ENCODE measurements at places on chromosomes 3 and 15.

- DNase-seq, result no peak
Measured at GRCh38 chr3:53495520-53496391, 1.3 kb downstream of the CACNA1D start.

GRCh38 chr15:70853973-70854665, at the start of gene LARP6:
Gene LARP6 (minus strand): TSS chr15:70854157. CDS start chr15:70854088, 69 bp downstream.
- no peak for DNase-seq

GRCh38 chr15:38253351-38253781, 730 bp downstream of the SPRED1 start:
- DNase-seq, result no peak

GRCh38 chr15:97921296-97921865, 39.1 kb upstream of the ARRDC4 start:
- DNase-seq, result no peak

DNA sequence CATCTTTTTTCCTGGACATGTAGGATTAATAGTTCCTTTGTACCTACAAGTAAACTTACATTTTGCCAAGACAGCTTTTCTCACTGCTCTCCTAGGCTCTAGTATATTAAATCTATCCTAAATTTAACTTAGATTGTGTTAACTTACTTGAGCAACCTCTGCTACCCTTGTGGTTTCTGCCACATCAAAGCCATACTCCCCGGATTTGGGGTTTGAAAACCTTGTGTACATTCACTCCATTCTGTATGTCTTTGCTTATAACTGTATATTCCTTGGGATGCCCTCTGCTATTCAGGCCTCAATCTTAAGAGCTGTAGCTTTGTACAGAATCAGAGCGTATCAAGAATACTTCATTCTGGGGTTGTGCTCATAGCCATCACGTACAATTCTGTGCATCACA, 60.4 kb downstream of the ARIH1 start:
- DNase-seq, result no peak

DNA sequence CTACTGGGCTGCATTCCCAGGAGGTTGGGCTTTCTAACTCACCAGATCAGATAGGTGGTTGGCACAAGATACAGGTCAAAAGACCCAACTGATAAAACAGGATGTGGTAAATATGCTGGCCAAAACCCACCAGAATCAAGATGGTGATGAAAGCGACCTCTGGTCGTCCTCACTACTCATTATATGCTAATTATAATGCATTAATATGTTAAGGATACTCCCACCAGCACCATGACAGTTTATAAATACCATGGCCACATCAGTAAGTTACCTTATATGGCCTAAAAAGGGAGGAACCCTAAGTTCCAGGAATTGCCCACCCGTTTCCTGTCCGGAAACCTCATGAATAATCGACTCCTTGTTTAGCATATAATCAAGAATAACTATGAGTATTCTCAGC, 31.6 kb downstream of the CFAP44 start:
- DNase-seq, result no peak

DNA sequence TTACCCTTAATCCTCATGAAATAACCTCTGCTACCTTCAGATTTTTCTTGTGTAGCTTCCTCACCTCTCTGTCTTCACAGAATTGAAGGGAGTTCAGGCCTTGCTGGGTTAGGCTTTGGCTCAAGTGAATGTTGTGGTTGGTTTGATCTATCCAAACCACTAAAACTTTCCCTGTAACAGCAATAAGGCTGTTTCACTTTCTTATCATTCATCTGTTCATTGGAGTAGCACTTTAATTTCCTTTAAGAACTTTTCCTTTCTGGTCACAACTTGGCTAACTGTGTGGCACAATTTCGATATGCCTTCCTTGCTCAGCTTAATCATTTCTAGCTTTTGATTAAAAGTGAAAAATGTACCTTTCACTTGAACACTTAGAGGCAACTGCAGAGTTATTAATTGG, 129.8 kb downstream of the NR1I2 start:
- no peak for DNase-seq

DNA sequence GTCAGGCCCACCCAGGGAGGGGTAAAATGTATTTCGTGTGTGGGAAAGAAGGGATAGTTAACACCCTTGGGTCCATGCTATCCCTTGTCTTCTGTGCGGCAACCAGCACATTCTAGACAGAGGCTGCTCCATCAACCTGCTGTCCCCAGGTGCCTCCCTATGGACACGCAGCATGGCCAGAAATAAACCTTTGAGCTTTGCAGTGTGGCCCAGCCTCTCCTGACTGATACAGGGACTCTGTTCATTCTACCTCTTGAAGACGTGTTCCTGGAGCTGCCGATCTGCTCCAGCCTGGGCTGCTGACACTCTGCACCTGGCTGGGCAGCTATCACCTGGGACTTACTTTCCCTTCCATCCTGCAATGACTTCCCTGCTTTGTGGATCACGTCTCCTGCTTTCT, 4.1 kb upstream of the KLF13 start:
- no peak for DNase-seq

- DNase-seq, result no peak
Measured at GRCh38 chr15:21262851-21263425, 177.4 kb downstream of the POTEB3 start.

DNA sequence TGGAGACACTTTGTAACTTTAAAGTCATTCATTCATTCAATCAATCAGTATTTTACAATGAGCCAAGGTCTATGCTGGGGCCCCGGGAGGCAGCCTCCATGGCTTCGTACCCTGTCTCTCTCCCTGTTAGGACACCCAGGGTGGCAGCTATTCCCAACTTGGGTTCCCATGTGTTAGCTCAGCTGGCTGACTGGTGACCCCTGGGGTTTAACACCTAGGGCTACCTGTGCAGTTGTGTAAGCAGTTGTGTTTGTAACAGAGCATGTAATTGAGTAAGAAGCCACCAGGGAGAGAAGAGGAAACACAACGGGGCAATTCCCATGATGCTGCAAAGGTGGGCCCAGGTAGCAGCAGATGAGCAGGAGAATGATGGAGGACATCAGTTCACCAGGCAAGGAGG, 132.4 kb downstream of the ADAMTS9 start:
- no peak for DNase-seq

- DNase-seq, result no peak
Measured at GRCh38 chr3:167166012-167166411, 214.1 kb downstream of the ZBBX start.

DNA sequence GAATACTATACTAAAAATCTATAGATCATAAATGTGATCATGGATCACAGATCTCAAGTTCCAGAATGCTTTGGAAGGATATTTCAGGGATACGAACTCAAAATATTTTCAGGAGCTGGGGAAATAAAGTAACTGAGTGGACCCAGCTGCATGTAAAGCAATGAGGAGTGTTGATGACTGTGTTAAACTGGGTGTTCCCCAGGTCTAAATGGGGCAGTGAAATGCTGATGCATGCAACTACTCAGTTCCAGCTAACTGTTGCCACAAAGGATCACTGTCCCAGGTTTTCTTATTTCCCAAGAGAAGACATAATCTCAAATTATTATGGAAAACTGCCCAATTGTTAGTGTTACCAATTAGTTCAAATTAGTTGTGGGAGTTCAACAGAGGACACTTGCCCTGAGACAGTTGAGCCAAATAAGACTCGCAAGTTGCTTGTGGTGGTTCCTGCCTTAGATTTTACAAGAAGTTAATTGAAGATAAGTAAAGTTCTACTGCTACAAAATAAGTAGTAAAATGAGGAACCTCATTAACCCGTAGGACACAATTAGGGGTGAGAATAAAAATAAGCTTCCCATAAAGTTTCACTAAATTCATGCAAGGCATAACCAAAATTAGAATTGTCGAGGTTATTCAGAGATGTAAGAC, 66.3 kb upstream of the IL12A start:
- DNase-seq, result no peak

DNA sequence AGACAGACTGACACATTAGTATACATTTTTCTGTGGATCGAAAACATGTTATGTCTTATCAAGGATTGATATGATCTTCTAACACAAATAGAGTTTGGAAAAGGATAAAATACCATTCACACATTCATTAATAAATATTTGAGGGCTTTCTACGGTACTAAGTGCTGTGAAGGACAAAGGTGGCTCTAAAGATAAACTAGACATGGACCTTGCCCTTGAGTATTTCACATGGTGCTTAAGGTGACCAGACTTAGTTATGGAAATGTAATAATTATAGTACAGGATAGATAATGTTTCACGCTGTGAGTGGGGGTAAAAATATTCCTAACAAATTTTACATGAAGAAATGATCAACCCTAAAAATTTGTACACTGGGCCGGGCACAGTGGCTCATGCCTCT, 3.8 kb upstream of the RAP2B start:
- no peak for DNase-seq

GRCh38 chr3:99523431-99524127, 114.8 kb upstream of the COL8A1 start:
- DNase-seq, result no peak

DNA sequence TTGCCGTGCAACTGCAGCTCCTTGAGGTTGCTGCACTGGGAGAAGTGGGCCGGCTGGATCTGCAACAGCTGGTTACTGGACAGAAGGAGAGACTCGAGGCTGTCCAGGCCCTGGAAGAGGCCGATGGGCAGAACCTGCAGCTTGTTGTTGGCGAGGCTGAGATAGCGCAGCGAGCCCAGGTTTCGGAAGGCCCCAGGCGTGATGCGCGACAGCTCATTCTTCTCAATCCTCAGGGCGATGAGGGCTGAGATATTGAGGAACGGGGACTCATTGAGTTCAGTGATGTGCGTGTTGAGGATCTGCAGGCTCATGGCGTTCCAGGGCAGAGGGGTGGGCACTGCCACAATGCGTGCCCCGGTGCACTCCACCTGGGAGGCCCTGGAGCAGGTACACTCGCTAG, 9.0 kb downstream of the LRRC15 start:
- DNase-seq, result no peak

DNA sequence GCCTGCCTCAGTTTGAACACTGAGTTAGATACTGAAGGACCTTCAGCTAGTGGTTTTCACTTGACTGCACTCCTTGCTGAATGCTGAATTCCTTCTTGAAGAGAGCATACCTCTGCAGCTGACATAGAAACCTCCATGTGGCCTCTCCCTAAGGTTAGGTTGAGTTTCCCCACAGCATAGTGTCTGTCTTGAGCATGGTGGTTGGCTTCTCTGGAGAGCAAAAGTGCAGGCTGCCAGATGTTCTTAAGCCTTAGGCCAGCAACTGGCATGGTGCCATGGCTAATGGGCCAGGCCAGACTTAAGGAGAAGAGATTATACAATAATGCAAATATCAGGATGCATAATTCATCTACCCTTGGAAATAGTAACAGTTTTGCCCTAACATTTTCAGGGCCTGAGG, 545.6 kb upstream of the ZNF385D start:
- DNase-seq, result no peak

GRCh38 chr3:49339581-49339940, 292 bp downstream of the USP4 start:
- no peak for DNase-seq

DNA sequence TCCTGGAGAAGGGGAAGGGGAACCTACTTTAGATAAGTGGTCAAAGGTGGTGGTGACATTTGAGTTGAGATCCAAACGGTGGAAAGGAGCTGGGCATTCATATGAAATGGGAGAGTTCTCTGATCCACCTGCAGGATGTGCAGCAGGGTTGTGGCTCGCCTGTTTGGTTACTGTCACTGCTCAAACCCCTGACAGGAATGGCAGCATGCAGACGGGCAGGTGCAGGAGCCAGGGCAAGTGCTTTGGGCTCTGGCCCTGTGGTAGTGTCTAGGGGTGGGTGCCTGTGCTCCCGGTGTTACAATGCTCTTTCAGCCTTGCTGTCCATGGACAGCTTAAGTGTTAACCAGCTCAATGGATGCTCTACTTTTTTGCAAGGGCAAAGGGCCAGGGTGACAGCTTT, 18.5 kb downstream of the PAQR9 start:
- DNase-seq, result no peak

- no peak for DNase-seq
Measured at GRCh38 chr3:141331377-141332318, 36.7 kb upstream of the ZBTB38 start.

GRCh38 chr15:78914027-78914764, 30.6 kb downstream of the CTSH start:
- no peak for DNase-seq

- DNase-seq, result no peak
Measured at GRCh38 chr3:128814060-128814459, 65.4 kb upstream of the ACAD9 start.

GRCh38 chr3:152218602-152219001, 50.1 kb upstream of the MBNL1 start:
- DNase-seq, result no peak

DNA sequence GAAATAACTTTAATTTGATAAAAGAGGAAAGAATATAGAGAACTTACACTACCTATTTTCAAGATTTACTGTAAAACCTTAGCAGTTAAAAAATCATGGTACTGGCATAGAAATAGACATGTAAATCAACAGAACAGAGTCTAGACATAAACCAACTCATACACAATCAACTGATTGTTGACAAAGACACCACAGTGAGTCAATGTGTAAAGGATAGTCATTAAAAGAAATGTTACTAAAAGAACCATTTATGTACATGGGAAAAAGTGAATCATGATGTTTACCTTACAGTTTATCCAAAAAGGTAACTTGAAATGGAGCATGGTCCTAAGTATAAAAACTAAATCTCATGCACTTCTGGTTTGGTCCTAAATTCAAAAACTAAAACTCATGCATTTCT, 847.4 kb downstream of the IGSF11 start:
- no peak for DNase-seq

DNA sequence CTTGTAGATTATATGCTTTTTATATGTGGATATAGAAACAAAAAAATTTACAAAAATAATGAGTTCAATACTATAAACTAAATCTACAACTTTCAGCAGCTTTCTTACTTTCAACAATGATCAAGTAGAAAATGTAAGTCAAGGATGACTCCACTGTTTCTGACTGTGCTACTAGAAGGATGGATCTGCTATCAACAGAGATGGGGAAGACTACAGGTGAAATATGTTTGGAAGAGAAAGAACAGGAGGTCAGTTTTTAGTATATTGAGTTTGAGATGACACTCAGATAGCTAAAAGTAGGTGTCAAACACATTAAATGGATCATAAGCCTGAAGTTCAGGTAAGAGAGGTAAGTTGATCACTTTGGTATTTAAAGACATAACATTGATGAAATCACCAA, 107.5 kb downstream of the TBC1D5 start:
- DNase-seq, result no peak

- DNase-seq, result no peak
Measured at GRCh38 chr3:49406571-49407565, 4.9 kb downstream of the RHOA start.

DNA sequence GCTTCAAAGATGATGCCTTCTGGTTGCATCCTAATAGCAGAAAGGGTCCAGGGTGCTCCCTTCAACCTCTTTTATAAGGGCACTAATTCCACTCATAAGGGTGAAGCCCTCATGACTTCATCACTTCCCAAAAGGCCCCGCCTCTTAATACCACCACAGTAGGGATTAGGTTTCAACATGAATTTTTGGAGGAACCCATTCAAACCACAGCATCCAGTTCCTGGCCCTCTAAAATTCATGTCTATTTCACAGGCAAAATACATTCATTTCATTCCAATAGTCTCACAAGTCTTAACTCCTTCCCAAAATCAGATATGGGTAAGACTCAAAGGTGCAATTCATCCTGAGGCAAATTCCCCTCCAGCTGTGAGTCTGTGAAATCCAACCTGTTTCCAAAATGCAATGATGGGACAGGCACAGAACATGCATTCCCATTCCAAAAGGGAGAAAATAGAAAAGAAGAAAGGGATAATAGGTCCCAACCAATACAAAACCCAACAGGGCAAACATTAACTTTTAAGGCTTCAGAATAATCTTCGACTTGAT, 124.0 kb downstream of the ATP1B3 start:
- DNase-seq, result no peak

- DNase-seq, result no peak
Measured at GRCh38 chr3:162353414-162353813, 856.8 kb downstream of the OTOL1 start.

All from stimulated activated CD8-positive, alpha-beta memory T cell treated with anti-CD3 and anti-CD28 coated beads, Interleukin-2, amount 100 ng/mL, for 1 hour (primary cell).